NCI-H226 (cell line): ENCODE measurements at places on chromosomes 5 and 9.

DNA sequence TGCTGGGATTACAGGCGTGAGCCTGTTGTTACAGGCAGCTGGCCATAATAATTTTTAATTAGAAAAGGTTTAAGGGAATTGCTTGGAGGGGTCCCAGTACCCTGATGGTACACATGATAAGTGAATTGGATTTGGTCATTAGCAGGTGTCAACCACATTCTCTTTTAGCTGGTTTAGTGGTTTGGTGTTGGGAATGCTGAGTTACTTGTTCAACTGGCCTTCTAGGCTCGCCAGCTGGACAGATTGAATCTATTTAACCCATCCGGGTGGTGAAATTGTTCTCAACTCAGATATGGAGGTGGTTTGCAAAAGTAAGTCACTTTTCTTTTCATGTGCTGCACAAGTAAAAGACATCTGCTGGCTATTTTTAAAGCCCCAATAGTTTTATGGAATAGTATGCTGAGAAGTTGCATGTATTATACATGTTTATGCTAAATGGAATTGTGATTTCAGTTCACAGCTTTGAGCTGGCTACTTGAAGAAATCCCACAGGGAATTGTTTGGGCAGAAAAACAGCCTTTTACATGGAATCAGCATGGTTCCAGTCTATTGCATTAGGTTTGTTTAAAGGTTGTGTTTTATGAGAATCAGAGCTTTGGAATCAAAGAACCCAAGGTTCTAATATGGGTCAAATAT, 149.8 kb upstream of the SLC28A3 start:
- DNase-seq: no peak

- DNase-seq: no peak
Measured at GRCh38 chr5:85651731-85652130, 966.0 kb upstream of the COX7C start.

DNA sequence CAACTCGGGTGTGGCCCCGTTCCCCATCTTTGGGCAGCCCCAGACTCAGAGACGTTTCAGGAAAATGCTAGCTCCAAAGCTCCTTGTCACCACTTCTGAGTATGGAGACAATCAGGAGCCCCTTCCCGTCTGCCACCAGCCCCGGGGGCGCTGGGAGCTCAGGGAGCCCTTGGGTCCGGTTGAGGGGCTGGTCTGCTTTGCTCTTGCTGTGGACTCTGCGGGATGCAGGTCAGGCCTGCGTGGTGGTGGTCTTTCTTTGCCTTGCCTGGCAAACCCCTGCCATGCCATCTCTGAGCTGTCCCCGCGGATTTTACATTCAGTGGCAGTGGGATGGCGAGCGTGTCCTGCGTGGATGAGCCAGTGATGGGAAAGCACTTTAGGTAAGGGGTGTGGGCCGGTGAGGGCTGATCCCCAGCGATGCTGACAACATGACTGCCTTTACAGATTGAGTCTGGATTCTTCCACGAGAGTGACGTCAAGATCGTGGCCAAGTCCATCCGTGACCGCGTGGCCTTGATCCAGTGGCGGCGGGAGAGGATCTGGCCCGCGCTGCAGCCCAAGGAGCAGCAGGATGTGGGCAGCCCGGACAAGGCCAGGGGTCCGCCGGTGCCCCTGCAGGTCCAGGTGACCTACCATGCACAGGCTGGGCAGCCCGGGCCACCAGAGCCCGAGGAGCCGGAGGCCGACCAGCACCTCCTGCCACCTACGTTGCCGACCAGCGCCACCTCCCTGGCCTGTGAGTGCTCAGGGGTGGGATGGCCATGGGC, 63.3 kb downstream of the WNK2 start:
- DNase-seq: no peak

- no peak for DNase-seq
Measured at GRCh38 chr9:130288926-130289690, 23.5 kb downstream of the HMCN2 start.

GRCh38 chr9:137685035-137685740, 66.4 kb downstream of the EHMT1 start:
- no peak for DNase-seq

DNA sequence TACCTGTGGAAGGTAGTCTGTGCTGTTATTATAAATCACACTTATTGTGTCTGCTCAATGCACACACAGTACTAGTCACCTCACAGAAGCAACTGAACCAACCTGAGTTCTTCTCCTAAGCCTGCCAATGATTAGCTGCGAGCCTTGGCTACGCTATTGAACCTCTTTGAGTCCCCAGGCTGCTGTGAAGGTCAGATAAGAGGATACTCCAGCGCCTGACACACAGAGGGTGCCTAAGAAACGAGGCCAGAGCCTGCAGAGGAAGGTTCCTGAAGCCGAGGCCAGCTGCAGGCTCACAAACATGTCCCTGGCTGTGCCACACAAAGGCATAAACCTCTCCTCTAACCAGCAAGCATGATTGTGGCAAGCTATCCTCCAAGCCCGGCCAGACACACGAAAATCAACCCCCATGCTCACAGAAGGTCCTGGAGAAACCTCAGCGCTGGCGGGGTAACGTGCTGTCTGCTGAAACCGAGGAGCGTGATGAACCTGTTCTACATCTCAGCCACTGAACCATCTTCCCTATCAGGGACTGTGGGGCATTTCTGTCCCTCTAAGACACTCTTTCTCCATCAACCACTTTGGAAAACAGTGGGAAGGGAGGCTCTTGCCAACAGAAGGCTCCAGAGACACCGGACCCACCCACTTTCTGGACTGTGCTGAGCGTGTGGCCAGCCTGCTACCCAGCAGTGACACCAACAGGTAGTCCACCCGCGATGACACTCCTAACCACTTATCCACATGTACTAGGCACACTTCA, 53.2 kb upstream of the SLC25A51 start:
- DNase-seq: no peak

DNA sequence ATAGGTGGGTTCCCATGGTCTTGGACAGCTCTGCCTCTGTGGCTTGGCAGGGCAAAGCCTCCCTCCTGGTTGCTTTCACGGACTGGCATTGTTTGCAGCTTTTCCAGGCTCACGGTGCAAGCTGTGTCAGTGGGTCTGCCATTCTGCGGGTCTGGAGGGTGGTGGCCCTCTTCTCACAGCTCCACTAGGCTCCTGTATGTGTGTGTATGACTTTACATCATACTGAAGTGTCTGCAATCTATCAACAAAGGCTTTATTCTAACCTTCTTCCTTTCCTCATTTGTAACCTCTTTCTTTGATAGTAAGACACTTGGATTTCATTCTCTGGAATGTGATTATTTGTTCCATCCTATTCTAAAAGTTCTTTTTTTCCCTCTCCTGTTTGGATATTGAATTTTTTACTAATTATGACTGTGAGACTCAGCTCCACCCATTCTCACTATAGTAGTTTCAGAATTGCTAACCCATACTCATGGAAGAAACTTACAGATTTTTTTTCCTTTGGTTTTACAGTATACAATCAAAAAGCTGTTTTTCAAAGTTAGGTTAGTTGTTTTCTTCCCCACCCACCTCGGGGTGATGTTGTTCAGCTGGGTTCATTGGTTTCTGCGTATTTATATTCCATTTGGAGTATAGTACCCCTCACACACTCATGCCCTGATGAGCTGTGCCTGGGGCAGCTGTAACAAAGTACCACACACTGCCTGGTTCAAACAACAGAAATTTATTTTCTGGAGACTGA, 144.6 kb upstream of the OTULINL start:
- DNase-seq: no peak

- DNase-seq: no peak
Measured at GRCh38 chr9:1087120-1087881, 37.1 kb downstream of the DMRT2 start.

- no peak for DNase-seq
Measured at GRCh38 chr5:150502106-150502505, 5.8 kb upstream of the NDST1 start.

GRCh38 chr9:38062106-38062497, 6.9 kb downstream of the SHB start:
- DNase-seq: no peak

GRCh38 chr5:67257500-67257899, 60.9 kb upstream of the CD180 start:
- DNase-seq: no peak

DNA sequence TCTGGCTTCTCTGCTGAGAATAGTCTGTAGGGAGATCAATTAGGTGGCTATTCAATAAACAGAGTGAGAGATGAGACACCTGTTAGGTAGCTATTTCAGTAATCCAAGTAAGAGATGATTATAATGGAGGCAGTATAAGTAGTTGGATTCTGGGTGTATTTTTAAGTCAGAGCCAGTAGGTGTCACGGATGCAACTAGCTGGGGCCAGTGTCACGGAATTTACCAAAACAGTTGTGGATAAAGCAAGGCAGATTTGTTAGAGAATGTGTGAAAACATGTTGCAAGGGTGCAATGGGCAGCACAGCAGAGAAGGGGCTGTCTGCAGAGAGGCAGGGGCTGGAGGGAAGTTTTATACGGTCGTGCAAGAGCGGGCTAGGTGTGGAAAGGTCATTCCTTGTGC, 114.9 kb downstream of the RASGRF2 start:
- DNase-seq: no peak

- no peak for DNase-seq
Measured at GRCh38 chr5:74135033-74135432, 505.5 kb downstream of the ENC1 start.

- DNase-seq: no peak
Measured at GRCh38 chr9:137828527-137829259, 48.9 kb upstream of the CACNA1B start.

GRCh38 chr9:128787659-128788058, 606 bp downstream of the TBC1D13 start:
- DNase-seq: no peak

- no peak for DNase-seq
Measured at GRCh38 chr5:174490728-174491127, 233.7 kb upstream of the MSX2 start.

DNA sequence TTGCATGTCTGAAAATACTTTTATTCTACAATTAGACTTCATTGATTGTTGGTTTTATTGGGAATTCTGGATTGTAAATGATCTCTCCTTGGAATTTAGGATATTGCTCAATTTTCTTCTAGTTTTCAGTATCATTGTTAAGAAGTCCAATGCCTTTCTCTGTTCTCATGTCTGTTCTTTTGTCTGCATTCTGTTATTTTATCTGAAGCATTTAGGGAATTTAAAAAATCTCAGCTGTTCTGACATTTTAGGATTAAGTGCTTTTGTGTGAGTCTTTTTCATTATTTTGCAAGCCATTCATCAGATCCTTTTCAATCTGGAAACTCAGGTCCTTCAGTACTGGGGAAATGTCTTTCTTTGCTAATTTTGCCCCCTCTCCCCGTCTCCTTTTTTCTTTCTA, 4.4 kb upstream of the FER start:
- peak; percentile 23 for DNase-seq

DNA sequence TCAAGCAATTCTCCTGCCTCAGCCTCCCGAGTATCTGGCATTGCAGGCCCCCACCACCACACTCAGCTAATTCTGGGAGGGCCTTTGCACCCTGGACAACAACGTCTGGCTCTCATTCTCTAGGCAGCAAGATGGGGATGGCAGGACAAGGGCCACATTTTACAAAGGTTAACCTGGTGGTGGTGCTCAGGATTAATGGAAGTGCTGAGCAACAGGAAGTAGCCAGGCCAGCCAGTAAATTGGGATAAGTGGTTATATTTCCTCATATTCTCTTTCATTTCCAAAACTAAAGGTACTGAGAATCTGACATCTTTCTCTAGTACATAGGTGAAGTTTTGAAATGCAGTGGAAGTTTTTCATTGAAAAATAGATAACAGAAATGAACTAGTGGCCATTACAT, 24.7 kb upstream of the ASPN start:
- no peak for DNase-seq

- DNase-seq: no peak
Measured at GRCh38 chr9:131645078-131645776, 94.6 kb downstream of the RAPGEF1 start.

- no peak for DNase-seq
Measured at GRCh38 chr5:130666462-130666861, 498.6 kb downstream of the HINT1 start.

GRCh38 chr5:143986516-143987212, 174.7 kb downstream of the HMHB1 start:
- peak; percentile 88 for DNase-seq

- peak; percentile 3 for DNase-seq
Measured at GRCh38 chr9:86175743-86176456, 76.5 kb upstream of the GOLM1 start.

- no peak for DNase-seq
Measured at GRCh38 chr9:79984429-79985067, 412.8 kb downstream of the TLE4 start.

DNA sequence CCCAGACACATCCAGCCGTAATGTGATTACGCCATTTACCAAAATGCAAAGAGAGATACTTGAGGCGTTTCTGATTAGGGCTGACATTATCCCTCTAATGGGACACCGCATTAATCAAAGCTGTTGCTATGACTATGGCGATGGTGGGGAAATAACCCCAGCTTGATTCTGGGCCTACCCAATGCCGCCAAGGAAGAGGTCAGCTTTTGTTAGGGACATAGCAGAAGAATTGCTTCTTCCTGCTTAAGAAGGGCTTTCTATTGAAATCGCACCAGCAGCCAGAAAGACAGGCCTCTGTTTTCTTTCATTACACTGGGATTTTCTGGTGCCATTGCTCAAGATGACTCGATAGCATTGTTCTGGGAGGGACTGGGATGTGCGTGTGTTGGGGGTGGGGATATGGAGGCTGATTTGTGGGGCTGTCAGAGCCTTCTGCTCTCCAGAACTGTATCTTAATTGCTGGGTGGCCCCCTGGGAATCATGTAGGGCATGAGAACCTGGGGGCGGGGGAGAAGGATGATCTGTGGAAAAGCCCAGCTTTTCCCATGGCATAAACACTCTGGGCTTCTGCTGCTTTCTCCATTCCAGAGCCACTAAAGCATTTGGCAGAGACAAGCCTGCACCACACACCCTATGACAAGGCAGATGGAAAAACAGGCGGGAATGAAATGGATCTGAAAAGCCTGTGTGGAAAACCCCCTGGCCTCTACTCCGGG, 106.5 kb upstream of the RAD23B start:
- no peak for DNase-seq

DNA sequence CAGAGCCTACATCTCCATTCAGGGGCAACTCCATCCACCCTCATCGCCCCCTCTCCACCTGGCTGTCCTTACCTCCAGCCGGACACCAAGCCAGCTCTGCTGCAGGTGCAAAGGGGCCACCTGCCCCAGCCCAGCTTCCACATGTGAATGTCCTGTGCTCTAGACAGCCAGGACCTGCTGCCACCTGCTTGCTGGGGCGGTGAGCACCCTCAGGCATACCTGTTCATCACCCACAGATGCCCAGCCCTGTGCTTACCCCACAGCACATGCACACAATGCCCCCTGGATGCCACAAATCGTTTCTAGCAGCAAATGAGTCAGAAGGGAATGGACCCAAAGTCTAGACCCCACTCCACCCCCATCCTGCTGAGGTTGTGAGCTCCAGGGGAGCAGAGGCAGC, 13.3 kb upstream of the NKD2 start:
- no peak for DNase-seq

DNA sequence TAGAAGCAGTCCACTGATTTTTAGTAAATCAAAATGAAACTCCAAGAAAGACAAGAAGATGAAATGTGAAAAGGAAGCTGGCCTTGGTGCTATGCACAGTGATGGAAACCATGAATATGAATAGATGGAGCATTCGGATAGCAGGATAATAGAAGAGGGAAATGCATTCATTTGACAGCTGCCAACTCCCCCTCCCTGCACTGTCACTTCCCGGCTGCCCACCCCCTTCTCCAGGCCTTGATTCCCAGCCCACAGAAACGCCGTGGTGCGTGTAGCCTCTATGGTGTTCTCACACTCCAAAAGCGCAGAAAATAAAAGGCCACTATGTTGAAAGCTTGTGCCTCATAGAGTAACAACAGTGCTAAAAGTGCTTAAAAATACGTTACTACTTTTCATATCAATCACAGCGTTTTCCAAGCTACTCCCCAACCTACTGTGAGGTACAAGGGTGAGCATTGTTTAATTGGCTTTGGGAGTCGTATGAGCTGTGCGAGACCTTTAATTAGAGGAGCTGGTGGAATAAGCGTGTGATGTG, 26.1 kb upstream of the IFNK start:
- no peak for DNase-seq
